Left renal pelvis (tissue), 4 donors: ENCODE measurements at places on chromosomes 16 and 17. TPM values are rescaled to one million over a fixed set of nuclear protein-coding genes. Genes with fewer than 3 reads are reported as not detected.

The RASL10B gene
- polyA plus RNA-seq, result 10.9 TPM

The RNF112 gene
- polyA plus RNA-seq, result 0.82 TPM

DNA sequence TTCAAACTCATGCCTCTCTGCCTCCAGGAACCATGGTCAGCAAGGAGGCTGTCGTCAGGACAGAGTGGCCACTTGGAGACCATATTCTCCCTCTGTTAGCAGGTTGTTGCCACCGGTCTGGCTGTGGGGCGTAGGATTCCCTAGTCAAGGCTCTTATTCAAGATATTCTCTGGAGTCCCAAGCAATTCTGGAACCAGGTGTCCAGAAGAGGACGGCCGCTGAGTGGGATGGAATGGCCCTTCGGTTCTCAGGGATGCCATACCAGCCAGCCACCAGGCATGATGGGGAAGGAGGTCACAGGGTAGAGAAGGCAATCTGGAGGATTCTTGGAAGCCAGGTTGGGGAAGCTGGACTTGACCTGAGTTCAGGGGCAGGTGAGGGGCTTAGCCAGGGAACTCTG, 173.5 kb downstream of the GSG1L start:
- no peak for DNase-seq

GRCh38 chr16:14172200-14172809, 101.2 kb downstream of the MRTFB start:
- DNase-seq, result no peak
